ENCODE measurements at places on chromosomes 11 and 22.

DNA sequence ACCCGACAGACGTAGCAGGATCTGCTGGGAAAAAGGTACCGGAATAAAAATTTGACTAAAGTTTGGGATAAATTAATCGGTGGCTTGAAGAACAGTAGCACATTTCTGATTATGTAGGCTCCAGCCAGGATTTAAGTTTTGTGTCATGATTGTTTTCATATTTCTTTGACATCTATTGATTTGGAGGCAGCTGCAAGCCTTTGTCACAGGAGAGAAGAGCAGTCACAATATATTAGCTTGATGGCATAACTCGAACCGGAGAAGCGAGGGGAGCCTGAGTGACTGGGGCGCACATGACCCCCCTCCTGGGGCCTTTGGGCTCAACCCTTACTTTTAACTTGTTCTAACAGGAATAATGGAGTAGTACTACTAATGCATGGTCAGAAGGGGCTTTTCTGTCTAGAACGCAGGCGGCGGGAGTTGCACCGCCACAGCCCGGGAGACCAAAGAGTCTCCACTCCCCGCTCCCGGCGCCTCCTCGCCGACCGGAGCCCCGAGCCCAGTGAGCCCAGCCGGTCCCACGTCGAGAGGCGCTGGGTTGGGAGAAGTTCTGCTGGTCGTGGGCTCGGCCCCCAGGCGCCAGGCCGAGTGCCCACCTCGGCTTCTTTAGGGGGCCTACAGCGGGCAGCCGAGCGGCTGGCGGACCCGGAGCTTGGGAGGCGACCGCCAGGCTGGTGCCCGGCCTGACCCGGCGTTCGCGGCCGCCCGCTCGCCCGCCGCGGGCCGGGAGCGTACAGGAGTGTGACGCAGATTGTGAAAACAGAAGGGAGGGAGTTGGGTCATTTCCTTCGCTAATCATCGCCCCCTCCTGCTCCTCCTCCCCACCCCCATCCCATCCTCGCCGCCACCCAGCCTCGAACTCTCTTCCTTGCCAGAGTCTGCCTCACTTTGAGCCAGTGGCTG, 15.7 kb upstream of the PAX6 start:
- peak; percentile 18 for DNase-seq

DNA sequence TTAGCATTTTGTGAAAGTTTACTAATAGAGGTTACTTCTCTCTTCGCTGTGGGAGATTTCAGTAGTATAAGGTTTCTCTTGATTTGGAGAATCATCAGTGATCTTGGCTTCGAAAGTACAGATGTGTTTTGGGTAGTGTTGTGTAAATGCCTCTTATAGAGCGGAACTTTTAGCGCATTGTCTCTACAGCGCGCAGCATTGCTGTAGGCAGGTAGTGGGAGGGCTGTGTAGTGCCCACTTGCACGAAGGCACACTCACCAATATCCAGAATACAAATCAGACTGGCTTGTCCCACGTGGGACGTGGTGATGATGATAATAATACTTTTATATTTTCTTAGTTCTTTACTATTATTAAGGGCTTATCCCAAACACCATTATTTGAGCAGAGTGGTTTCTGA, 51.4 kb downstream of the FAM83F start:
- peak; percentile 39 for DNase-seq

DNA sequence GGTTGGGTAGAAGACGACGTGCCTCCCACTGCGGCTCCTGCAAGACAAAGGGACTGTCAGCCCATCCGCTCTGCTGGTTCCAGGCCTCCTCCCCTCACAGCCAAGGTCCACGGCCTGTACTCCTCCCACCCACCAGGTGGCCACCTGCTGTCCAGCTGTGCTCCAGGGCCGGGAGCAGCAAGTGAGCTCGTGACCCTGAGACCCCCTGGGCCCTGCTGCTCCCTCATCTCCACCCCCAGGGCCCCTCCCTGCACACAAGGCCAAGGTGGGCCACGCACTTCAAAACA, 27.4 kb downstream of the TSPAN4 start:
- DNase-seq = no peak

- DNase-seq = no peak
These were observed 32.0 kb downstream of the POU2AF3 start for GRCh38 chr11:111330234-111330893.

- no peak for DNase-seq
These were observed at the start of gene H19 for GRCh38 chr11:1997755-1998154. Gene H19 (minus strand): TSS chr11:1997842.

DNA sequence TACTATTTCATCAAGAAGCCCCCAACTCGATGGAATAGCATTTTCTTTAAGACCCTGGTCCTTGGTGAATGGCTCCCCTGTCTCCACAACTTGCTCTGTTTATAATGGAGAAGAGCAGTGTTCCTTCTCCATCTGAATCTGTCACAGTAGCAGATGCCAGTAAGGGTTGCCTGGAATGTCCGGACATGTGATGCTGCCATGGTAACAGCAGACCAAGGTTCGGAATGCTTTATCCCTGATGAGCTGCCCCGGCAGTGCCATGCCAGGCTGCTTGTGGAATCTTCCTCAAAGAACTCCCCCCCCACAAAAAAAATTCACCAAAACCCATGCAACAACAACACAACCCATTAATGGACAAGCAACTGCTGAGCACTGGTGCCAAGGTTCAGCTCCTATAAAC, 72.5 kb downstream of the KCNC1 start:
- DNase-seq = no peak

DNA sequence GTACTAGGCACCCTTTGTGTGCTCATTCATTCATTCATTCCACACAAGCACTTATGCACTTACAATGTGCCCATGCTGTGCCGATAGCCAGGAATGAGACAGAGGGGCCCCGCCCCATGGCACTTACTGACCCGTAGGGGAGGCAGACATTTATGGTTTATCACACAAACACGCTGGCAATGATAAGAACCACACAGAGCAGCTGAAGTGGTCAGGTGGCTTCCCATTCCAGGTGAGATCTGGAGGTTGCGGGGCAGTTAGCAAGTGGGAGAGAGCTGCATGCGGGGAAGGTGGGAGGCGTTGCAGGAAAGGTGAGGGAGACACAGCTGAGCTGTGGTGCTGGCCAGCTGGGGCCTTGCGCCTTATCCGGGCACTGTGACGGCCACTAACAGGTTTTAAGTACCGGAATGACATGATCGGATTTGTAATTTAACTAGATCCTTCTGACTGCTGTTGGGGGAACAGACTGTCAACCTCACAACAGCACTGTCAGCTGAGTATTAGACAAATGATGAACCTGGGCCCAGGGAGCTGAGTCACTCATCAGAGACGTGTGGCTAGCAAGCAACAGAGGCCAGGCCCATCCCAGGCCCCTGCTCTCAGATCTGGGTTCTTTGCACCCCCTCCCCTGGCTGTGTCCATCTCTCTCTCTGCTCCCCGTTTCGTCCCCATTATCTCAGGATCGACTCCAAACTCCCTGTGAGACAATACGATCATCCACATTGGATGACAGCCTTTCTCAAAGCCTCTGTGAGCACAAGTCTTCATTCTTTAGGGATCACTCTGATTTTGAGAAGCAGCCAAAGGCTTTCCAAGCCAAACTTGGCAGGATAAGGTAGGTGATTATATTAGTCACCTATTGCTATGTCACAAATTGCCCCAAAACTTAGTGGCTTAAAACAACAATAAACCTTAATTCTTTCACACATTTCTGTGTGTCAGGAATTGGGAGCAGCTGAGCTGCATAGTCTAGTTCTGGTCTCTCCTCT, 28.4 kb downstream of the RASD2 start:
- no peak for DNase-seq

DNA sequence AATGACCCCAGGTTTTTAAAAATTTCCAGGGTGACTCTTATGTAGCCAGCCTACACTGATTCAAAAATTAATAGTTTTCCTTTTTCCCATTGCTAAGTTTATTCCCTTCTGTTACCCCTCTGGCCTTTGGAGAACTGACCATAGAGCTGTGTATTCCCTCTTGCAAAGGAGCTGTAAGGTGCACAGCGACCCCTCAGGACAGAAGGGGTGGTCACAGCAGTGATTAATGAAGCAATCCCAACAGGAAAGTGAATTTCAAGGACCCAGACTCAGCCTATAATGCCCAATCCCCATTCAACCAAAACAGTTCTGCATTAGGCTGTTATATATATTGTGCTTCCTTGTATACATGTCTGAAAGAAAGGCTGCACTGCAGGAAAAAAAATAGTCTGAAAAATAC, 147.1 kb downstream of the WT1 start:
- no peak for DNase-seq

GRCh38 chr11:2297623-2298030, 4.1 kb downstream of the C11orf21 start:
- no peak for DNase-seq

Measured in B cell (primary cell).